Airway epithelial cell (primary cell): ENCODE measurements at places on chromosomes 2 and 18. TPM values are rescaled to one million over a fixed set of nuclear protein-coding genes. Genes with fewer than 3 reads are reported as not detected.

The TUBA3D gene
- total RNA-seq = not detected in 2 replicates

The CDH2 gene
- total RNA-seq = 0.56 and 1.3 TPM in 2 replicates

The NOTO gene
- total RNA-seq = not detected in 2 replicates

The FAM237A gene
- total RNA-seq = not detected in 2 replicates

The INPP1 gene
- 9.0 and 16.4 TPM in 2 replicates for total RNA-seq

The TSN gene
- 32.3 and 38.5 TPM in 2 replicates for total RNA-seq

The PKDCC gene
- 0.78 TPM in 1 of 2 replicates, not detected in the other for total RNA-seq

The PLB1 gene
- total RNA-seq = 2.2 and 3.0 TPM in 2 replicates

The RUFY4 gene
- not detected in 2 replicates for total RNA-seq

The HNMT gene
- 8.4 and 9.0 TPM in 2 replicates for total RNA-seq

The PLCL1 gene
- not detected in 2 replicates for total RNA-seq

The PRKRA gene
- 39.3 and 41.2 TPM in 2 replicates for total RNA-seq

The KIF5C gene
- total RNA-seq = 0.07 TPM in 1 of 2 replicates, not detected in the other

The SOX11 gene
- 4.2 and 5.0 TPM in 2 replicates for total RNA-seq

The ZBTB7C gene
- 2.6 and 3.5 TPM in 2 replicates for total RNA-seq

The CNOT9 gene
- total RNA-seq = 50.2 and 58.5 TPM in 2 replicates

The C2orf78 gene
- total RNA-seq = not detected in 2 replicates

The ANKRD29 gene
- 4.0 and 13.9 TPM in 2 replicates for total RNA-seq

The IL1RL2 gene
- 0.63 and 1.3 TPM in 2 replicates for total RNA-seq

The SLC9A4 gene
- not detected in 2 replicates for total RNA-seq

The CNTNAP5 gene
- total RNA-seq = not detected in 2 replicates

The MAP4K3 gene
- total RNA-seq = 13.4 and 17.5 TPM in 2 replicates

The CDKL4 gene
- 0.28 TPM in 1 of 2 replicates, not detected in the other for total RNA-seq

The DNMT3A gene
- total RNA-seq = 4.1 and 9.2 TPM in 2 replicates

The REG3A gene
- total RNA-seq = not detected in 2 replicates

The VWA3B gene
- not detected in 2 replicates for total RNA-seq

The KCNG2 gene
- 0.21 TPM in 1 of 2 replicates, not detected in the other for total RNA-seq

The EMILIN1 gene
- 5.8 and 6.1 TPM in 2 replicates for total RNA-seq

The SPDYA gene
- total RNA-seq = 0.28 TPM in 2 replicates

The DCDC2C gene
- total RNA-seq = not detected in 2 replicates

The CHN1 gene
- total RNA-seq = 3.4 and 4.4 TPM in 2 replicates

The TMEM169 gene
- total RNA-seq = 0.07 and 3.2 TPM in 2 replicates

The VIT gene
- total RNA-seq = 0.07 TPM in 1 of 2 replicates, not detected in the other

The CHST10 gene
- 3.7 and 4.6 TPM in 2 replicates for total RNA-seq

The CNDP1 gene
- not detected in 2 replicates for total RNA-seq

The FEV gene
- total RNA-seq = not detected in 2 replicates

The ERFE gene
- total RNA-seq = 0.56 and 2.0 TPM in 2 replicates

The IL18R1 gene
- total RNA-seq = 0.84 and 1.2 TPM in 2 replicates

The GKN1 gene
- not detected in 2 replicates for total RNA-seq

The GEN1 gene
- total RNA-seq = 11.1 and 11.8 TPM in 2 replicates

The UBXN4 gene
- total RNA-seq = 33.1 and 43.9 TPM in 2 replicates

The FAM161A gene
- total RNA-seq = 1.1 and 1.6 TPM in 2 replicates

The GAD1 gene
- total RNA-seq = 2.6 TPM in 1 of 2 replicates, not detected in the other

The OTOF gene
- total RNA-seq = not detected in 2 replicates

The MSTN gene
- not detected in 2 replicates for total RNA-seq

The CFC1 gene
- not detected in 2 replicates for total RNA-seq

The FOXD4L1 gene
- 0.05 TPM in 1 of 2 replicates, not detected in the other for total RNA-seq

The DCC gene
- not detected in 2 replicates for total RNA-seq

The NIFK gene
- total RNA-seq = 48.1 and 108 TPM in 2 replicates
